Nucleus accumbens (tissue), 56 donors: ENCODE measurements at places on chromosomes 11 and 22.

DNA sequence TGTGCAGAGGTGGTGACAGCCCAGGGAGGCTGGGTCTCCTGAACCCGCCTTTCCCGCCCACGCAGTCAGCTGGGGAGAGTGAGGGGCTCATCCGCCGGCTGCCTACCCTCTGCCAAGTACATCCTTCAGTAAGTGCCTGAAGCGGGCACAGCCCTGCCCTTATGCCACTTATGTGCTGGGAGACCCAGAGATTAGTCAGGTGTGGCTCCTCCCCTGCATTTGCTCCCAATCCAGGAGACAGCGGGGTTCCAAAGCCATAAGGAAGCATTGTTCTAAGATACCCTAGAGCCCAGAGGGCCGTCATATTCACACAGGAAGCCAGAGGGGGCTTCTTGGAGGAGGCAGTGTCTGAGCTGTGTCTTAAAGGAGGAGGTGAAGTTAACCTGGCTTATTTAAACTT, 5.8 kb upstream of the PPP6R3 start:
- no peak for DNase-seq

DNA sequence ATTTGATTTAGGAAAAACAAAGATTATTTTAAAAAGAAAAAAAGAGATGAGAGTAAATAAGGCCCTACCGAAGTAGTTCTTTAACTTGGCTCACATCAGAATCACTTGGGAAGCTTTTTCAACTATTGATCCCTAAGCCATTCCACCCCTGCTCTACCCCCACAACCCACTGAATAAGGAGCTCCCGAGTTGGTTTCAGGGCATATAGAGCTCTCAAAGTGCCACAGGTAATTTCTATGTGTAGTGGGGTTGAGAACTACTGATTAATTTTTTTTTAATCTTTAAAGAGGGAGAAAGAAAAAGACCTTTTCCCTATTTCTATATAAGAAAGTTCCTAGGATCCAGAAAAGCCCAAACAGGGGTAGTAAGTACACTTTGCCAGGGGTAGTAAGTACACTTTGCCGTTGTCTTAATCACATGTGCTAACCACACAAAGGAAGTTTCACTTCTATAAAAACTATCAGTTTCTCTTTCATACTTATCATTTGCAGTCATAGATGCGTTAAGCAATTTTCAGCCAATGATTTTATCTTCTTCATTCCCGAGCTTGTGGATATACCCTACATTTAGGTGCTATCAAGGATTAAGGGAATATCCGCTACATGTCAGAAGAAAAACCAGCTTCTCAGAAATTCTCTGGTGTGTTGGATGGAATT, 108.4 kb upstream of the ZC3H12C start:
- DNase-seq: no peak

DNA sequence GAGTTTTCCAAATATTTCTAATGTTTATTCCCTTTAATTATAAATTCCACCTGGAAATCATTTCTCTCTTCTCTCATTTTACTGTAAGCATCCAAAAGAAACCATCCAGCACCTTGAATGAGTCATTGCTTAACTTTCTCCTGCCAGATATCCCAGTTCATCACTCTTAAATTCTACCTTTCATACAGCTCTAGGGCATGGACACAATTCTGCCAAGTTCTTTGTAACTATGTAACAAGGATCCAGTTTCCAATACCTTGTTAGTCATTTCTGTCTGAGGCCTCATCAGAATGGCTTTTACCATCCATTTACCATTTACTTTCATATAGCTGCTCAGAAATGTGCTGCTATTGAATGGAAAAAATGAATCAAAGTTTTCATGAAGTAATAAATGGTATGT, 455.4 kb upstream of the TENM4 start:
- no peak for DNase-seq

- DNase-seq: no peak
Observed at GRCh38 chr11:94586978-94587377, 19.8 kb downstream of the PIWIL4 start.

DNA sequence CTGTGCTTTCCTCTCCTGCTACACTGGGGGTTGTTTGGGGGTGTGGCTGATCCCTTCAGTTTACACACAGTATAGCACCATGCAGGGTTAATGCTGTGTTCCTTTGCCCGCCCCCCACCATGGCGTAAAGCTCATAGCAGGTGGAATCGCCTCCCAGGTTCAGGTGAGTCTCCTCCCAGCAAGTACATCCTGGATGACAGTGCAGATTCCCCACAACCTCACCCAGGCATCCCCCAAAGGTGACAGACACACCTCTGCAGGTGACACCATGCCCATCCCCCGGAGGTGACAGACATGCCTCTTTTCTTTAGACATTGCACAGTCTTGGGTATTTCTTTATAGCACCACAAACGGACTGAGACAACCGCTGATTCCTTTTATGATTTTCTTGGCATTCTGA, 343.7 kb downstream of the BRD1 start:
- no peak for DNase-seq

- DNase-seq: no peak
Observed at GRCh38 chr22:24519496-24519895, 24.4 kb downstream of the UPB1 start.
